ENCODE measurements at places on chromosomes 5 and 9. TPM values are rescaled to one million over a fixed set of nuclear protein-coding genes. Genes with fewer than 3 reads are reported as not detected.

The SLC6A18 gene
- total RNA-seq: not detected

The FOXD4L5 gene
- total RNA-seq: 0.11 TPM

- no peak for DNase-seq
Measured at GRCh38 chr5:103330875-103331274, 72.3 kb downstream of the MACIR start.

GRCh38 chr5:89534331-89534730 lies 651.3 kb upstream of the MEF2C start:
- DNase-seq: no peak

DNA sequence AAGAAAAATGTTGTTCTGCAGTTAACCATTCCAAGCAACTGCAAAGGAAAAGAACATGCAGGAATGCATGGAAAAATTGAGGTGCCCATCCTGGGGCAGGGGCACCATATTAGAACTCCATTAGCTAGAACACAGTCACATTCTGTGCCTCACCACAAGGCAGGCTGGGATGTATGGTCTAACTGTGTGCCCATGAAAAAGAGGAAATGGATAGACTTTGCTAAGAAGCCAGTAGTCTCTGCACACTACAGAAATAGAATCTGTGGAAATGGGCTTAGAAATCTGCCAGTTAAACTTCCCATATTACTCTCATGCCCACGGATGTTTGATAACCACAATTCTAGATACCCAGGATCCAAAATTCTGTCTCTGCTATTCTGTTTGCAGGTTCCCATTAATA lies 423.8 kb upstream of the SMARCA2 start:
- DNase-seq: no peak

DNA sequence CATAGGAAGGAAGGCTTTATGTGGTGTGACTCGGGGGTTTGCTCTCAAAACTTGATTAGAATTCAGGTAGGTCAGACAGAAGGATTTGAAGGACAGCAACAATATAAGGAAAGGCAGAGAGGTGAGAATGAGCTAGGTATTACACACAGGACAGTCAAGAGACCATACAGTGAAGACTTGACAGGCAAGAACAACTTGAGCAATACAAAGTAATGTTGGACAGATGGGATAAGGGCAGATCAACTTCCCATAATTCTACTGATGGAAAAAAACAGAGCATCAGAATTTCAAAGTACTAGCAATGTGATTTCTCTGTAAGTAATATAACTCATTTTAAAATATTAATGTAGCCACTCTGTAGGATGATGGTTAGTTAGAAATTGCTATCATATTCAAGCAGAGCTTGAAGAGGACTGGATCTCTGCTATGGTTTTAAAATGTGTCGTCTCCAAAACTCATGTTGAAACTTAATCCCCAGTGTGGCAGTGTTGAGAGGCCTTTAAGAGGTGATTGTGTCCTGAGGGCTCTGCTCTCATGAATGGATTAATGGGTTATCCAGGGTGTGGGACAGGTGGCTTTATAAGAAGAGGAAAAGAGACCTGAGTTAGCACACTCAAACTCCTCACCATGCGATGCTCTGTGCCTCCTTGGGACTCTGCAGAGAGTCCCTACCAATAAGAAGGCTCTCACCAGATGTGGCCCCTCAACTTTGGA lies 22.4 kb upstream of the HOMER1 start:
- no peak for DNase-seq

DNA sequence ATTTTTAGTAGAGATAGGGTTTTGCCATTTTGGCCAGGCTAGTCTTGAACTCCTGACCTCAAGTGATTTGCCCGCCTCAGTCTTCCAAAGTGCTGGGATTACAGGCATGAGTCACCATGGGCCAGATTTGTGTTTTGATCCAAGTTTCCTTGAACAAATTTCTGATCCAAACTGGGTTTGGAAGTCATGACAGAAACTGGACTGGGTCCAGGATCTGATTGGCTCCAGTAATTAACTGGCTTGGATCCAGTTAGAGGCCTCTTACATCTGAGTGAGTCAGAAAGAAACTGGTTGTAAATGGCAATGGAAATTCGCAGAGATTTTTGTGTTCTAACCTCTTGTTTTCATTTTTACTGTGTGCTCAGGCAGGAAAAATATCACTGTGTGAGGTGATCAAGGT lies 141.6 kb downstream of the SLC25A46 start:
- DNase-seq: no peak

- no peak for DNase-seq
Measured at GRCh38 chr9:75064307-75065025, 23.5 kb downstream of the NMRK1 start.

- no peak for DNase-seq
Measured at GRCh38 chr9:134355561-134356279, 29.5 kb downstream of the RXRA start.

Data from activated CD8-positive, alpha-beta T cell treated with anti-CD3 and anti-CD28 coated beads for 36 hours (primary cell).